ENCODE measurements at places on chromosomes 6 and 20. TPM values are rescaled to one million over a fixed set of nuclear protein-coding genes. Genes with fewer than 3 reads are reported as not detected.

DNA sequence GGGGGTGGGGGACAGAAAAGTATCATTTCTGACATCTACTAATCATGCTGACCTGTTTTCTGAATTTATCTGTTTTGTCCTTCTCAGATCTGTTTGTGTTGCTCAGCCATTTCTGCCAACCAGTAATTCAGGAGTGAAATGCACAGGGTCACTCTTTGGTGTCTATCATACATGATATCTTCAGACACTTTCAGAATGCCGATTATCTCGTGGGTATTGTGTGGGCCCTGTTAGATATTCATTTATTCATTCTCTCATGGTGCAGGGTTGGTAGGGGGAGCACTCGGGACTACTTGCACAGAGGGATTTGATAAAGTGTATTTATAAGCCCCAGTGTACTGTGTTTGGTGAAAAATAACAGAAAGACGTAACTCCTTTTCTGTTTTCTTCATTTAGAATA, 101.2 kb upstream of the CITED2 start:
- DNase-seq, result no peak

GRCh38 chr20:60802676-60803075, 449.4 kb upstream of the CDH4 start:
- DNase-seq, result no peak

DNA sequence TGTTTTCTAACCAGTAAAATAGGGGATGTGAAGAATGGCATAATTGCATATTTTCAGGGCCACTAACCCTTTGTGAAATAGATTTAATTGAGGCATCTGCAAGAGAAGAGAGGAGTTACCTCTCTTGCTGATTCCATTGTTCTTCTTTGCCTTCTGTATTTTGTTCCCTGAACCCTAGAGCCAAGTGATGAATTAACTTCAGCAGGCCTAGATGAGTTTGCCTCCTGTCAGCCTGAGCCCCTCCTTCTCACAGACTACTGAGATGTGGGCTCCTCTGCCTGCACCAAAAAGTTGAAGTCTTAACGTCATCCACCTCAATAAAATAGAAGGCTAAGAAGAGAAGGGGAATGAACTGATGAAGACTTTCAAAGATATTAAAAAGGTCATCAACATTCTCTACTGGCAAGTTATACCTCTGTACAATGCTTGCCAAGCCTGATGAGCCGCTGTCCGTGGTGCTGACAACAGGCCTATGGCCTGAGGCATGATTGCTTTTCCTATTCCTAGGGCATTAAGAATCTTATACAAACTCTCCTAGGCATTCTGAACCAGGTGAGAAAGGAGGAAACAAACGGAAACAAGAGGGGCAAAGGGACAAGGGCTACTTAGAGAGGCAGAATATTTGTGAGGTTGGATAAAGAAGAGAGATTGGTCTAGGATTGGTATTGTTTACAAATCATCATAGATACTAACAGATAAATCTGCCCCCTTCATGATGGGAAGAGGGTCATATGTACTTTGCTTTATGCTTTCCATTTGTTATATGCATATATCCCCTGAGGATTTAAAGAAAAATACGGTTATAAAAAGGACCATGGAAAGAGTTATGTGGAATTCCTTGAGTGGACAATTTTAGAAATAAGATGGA, 46.8 kb downstream of the CD24 start:
- DNase-seq, result peak; percentile 14

GRCh38 chr6:15378866-15379265, 133.0 kb downstream of the JARID2 start:
- no peak for DNase-seq

DNA sequence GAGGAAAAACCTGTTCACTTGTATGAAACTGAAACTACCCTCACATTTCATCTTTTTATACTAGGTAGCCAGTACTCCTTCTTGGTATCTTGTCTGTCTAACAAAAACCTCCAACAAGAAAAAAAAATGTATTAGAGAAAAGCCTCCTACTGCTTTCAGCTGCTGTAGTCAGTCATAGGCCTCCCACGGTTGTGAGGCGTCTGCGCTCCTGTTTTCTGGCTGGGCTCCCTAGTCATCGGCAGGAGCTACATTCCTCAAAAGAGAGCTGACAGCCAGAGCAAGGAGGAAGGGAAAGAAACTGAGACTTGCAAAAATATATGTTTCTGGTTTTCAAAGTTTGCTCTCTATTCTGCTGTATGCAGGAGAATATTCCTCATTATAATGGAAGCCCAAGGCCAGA, 517.0 kb downstream of the LMBRD1 start:
- DNase-seq, result no peak

- DNase-seq, result no peak
Measured at GRCh38 chr6:142671791-142672190, 273.2 kb downstream of the HIVEP2 start.

DNA sequence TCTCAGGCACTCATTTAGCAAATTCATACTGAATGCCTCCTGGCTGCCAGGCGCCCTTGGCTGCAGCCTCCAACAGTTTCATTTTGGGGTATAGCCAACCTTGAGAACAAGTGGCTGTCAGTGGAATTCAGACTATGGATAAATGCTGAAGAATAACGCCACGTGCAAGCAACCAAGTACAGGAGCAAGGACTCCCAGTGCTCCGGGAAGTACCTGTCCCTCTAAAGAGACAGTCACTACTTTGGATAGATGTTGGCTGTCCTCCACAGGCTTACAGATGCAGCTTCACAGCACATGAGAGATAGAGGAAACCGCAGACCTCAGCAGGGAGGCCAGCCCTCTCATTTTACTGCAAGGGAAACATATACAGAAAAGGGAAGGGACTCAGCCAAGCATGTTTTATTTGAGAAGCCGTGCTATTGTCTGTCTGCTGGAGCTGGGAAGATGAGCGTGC, 658.2 kb downstream of the PTPRT start:
- no peak for DNase-seq

DNA sequence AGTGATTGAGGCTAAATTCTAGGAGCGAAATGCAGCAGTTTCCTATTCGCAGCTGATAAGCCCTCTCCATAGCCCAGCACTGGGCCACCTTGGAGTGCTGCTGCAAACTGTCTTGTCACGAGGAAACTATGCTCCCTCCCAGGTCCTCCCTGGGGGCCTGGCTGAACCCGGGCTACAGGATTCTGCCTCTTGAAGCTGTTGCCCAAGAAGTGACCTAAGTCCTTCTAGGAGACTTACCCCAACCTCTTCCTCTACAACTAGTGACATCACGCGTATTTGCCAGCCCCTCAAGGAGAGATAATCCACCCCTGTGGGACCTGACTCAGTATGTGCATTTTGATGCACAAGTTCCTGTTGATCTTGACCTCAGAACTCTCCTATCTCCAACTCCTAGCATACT, 26.5 kb upstream of the ZFAND3 start:
- DNase-seq, result no peak

The HMGN4 gene
- 89.2 TPM for total RNA-seq

The NRM gene
- 20.2 TPM for total RNA-seq

The ALDH5A1 gene
- total RNA-seq, result 18.2 TPM

The OR12D3 gene
- not detected for total RNA-seq

The OR11A1 gene
- total RNA-seq, result not detected
